ENCODE measurements at places on chromosomes 11 and 22.

GRCh38 chr11:68011051-68011943, 1.2 kb downstream of the ALDH3B1 start:
- DNase-seq: no peak

DNA sequence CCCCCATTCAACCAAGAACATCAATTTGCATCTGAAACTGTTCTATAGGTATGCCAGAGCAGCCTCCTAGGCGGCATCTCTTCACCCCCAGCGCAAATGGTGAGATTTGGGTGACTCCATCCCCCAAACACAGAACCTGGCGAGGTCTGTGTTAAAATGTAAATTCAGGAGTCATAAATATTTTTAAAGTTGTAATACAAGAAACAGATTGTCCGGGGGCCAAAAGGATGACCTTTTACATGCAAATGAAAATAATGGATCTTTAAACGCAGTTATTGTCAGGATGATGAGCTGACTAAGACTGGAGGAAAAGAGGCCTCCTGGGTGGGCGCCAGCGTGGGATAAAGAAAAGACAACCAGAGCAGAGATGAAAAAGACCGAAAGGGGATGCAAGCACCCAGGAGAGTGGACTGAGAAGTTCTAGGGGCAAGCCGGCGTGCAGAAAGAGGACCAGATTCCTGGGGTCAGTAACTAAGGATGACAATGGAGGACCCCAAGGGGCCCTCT, 16.0 kb upstream of the ADA2 start:
- DNase-seq: no peak

DNA sequence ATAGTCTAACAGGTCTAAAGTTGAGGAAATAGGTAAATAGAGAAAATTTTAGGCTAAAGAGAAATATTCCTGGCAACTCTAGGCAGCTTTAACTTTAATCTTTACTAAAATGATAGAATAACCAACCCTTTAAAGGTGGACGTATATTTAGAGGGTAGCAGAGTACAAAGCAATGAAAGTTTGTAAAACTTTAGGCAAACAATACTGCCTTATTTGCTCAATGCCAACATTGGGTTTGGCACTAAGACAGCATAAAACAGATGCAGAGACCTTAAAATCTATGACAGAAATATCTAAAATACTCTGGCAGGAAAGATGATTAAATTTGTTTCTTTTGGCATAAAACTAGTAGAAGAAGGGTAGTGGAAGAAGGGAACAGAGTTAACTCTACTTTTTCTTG, 70.7 kb downstream of the EMSY start:
- no peak for DNase-seq

DNA sequence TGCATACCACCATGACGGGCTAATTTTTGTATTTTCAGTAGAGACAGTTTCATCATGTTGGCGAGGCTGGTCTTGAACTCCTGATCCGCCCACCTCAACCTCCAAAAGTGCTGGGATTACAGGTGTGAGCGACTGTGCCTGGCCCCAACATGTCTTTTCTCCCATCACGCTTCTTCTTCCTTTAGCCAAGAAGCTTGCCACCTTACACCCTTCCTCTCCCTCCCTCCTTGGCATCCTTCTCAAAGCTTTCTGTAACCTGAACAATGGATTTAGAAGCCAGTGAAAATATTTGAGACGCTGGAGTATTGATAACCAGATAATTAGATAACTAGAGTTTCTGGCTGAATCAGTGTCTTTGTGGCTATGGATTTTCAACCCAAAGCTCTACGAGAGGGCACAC, 11.3 kb upstream of the NNMT start:
- DNase-seq: no peak

DNA sequence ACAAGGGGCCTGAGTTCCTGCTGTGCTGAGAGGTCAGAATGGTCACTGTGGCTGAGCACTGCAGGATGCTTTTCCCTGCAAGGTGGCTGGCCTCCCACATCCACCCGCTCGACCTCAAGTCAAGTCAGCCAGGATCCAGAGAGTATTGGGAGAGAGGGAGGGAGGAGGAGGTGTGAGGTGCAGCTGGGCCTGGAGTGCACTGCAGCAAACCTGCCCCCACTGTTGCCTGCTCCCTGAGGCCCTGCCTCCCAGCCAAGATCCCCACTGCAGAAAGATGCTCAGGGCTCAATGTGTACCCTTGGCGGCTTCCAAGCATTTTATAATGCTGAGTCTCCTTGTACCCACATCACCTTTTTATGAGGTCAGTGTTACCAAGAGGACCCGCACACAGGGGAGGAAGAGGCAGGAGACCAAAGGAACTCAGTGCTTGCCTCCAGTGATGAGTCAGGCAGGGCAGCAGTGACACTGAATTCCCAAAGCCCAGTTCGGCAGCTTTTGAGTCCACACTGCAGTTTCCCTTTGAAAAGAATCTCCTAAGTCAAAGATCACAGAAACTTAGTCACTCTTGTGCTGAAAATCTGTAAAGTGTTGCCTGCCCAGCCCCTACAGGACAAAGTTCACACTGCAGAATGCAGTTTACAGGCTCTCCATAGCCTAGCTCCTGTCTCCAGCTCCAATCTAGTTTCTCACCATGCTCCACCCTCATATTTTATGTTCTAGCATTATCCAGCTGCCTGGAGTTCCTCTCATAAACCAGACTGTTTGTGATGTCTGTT, 3.1 kb downstream of the ENDOD1 start:
- no peak for DNase-seq

- DNase-seq: peak; percentile 25
These were observed 8.5 kb downstream of the ACAD8 start for GRCh38 chr11:134261626-134262488.

- DNase-seq: no peak
These were observed 57.5 kb downstream of the RPL27A start for GRCh38 chr11:8740129-8740528.

- DNase-seq: no peak
These were observed 560.8 kb downstream of the BRD1 start for GRCh38 chr22:49266561-49267519.

- no peak for DNase-seq
These were observed 46.8 kb downstream of the PLAAT5 start for GRCh38 chr11:63444160-63444559.

DNA sequence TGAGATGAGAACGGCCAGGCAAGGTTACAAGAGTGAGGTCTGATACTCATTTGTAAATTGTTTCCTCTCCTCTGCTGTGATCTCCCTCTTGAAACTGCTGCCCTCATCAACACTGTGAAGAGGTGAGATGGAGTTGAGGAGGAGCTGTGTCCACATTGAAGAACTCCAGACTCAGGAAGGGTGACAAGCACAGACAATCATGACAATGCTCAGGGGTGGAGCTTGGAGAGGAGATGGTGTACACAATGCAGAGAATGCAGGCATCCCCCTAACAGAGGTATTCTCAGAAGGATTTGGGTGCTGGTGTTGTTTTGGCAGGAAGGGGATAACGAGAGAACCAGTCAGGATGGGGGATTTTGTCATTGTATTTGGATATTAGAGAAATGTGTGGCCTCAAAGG, 21.5 kb upstream of the MMP7 start:
- DNase-seq: no peak

GRCh38 chr11:120344302-120345004, 8.2 kb downstream of the ARHGEF12 start:
- DNase-seq: peak; percentile 83

- no peak for DNase-seq
These were observed 54.1 kb upstream of the SLC25A1 start for GRCh38 chr22:19232623-19233022.

- DNase-seq: no peak
These were observed 1484.5 kb upstream of the TENM4 start for GRCh38 chr11:80925321-80925720.

DNA sequence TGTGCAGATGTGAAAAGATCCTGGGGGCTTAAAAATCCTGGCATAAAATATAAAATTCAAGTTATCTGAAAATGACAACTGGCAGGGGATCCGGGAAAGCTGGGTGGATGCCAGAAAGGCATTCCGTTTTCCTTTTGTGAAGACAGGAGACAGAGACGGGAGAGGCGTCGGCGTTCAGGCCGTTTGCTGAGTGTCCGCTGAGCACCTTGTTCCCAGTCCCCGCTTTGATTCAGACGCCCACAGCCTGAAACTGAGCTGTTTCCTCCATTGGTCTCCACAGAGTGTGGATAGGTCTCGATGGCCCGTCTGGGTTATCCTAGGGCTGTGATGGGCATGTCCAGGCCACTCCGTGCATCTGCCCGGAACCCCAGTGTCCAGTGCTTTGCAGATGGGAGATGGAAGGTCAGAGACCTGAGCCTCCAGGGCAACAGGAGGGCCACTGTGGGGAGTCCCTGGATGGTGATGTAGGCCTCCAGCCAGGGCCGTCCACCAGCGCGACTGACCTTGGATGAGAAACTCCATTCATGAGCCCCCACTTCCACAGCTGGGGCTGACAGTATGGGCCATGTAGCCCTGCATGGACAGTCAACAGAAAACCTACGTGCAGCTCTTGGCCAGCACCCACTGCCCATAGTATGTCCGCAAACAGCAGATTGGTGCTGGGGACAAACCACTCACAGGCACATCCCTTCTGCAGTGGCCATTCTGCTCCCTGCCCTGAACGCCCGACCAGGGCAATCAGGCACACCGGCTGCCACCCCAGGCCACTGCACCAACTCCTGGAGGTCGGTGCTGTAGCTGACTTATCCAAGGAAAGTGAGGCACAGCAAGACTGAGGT, 11.6 kb downstream of the MRGPRF start:
- no peak for DNase-seq

DNA sequence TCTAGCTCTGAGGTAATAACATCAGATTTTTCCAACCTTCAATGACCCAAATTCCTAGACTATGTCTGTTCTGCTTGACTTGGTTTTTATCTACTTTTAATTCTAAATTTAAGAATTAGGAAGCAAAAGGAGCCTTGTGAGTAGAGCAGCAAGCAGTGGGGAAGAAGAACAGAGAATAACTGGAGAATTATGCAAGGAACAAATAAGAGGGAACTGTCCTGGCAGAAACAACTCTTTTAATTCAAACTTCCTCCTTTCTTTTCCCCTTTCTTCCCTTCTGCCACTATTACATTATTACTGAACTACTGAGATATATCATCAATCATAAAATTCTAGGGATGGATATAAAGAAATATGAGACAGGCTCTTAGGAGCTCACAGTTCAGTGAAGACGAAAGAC, 276.1 kb downstream of the SBF2 start:
- no peak for DNase-seq

GRCh38 chr11:29282088-29282487, 734.7 kb downstream of the KCNA4 start:
- DNase-seq: no peak

GRCh38 chr11:34655335-34656008, 34.6 kb downstream of the EHF start:
- DNase-seq: no peak

DNA sequence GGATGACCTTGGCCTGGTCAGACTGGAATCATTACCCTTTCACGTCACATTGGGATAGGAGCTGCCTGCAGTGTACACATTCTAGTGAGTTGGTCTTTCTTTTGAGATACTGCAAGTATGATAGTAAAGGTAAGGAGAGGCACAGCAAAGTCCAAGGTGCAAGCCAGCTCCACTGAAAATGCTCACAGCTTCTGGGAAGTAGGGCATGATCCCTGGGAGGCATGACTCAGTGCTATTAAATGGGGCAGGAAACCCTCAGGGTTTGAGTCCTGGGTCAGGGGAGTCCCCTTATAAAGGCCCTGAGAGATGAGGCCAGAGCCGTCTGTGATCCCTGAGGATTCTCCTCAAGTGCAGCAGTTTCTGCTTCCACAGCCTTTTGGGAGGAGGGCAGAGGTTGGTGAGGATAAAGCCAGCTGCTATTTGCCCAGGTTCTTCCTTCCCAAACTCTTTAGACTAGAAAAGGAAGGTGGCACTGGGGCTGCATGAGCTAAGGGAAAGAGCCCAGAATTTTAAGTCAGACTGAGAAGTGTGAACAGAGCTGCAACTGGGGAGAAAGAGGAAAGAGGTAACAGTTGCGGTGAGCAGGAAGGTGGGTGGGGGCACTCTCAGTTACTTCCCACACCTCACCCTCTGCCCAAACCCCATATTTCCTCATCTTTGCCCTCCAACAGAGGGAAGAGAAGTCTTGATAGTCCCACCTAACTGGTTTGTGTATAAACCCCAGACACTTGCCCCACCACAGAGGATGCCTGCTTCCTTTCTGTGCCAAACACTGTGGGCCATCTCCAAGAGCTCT, 14.4 kb upstream of the OR52K1 start:
- DNase-seq: no peak

DNA sequence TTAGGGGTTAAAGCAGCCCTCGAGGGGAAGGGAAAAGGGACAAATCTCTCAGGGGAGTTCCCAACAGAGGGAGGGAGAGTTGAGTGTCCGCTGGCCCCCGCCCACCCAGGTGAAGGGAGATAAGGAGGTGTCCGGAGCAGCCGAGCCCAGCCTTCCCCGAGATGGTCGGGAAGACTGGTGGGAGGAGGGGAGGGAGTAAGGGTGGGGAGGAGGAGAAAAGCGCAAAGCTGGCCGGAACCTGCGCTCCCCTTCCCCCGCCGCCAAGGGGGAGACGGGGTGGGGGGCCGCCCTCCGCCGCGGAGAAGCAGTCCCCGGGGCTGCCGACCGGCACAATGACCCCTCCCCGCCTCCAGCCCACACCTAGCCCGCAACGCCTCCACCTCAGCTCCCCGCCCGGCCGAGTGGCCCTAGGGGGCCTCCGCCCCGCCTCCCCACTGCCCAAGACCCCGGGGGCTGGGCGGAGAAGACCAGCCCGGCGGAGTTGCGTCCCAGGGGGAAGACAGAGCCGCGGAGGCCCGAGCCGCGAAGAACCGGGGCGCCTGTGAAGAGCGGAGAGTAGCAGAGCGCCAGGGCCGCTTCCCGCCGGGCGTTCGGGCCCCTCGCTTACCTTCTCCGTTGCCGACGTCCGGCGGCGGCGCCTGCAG, 479 bp downstream of the RSF1 start:
- no peak for DNase-seq

- DNase-seq: no peak
These were observed 10.4 kb upstream of the LINC01488 start for GRCh38 chr11:69470793-69471728.

- no peak for DNase-seq
These were observed 2.7 kb downstream of the PLXNB2 start for GRCh38 chr22:50304528-50305392.

GRCh38 chr11:14258221-14258935, 100.6 kb downstream of the RRAS2 start:
- no peak for DNase-seq

- DNase-seq: no peak
These were observed 2.8 kb upstream of the TNFRSF13C start for GRCh38 chr22:41929418-41929810.

DNA sequence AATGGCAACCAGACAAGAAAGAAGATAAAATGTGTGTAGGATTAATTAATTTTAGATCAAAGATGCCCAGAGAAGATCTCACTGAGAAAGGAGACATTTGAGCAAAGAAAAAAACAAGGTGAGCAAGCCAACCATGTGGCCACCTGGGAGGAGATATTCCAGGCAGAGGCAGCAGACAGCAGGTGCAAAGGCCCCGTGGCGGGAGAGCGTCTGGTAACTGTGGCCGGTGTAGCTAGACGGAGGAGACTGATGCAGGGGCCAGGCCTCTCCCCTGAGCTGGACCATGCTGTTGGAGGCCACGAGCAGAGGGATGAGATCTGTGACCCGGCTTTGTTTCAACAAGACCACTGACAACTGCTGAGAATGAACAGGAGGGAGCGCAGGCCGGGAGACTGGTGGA, 23.6 kb downstream of the NECTIN1 start:
- DNase-seq: no peak
